GM12865 (cell line): ENCODE measurements at places on chromosomes 3 and 15.

DNA sequence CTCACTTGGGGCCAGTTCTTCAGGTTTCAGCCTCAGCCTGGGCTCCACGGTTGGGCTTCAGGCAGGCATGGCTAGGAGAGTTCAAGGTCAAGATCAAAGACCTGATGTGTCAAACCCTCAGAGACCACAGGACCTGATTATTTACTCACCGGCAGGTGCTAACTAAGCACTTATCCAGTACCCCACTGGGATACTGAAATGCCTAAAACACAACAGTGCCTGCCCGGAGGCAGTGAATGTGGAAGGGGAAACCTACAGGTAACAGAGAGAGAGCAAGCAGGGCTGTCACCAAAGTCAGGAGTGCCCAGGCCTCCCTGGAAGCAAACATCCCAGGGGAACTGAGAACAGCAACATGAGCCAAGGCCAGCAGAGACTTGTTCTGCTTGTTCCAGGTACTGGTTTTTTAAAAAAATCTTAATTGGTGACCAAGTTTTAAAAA lies 6.7 kb downstream of the IDH2 start:
- DNase-seq = peak; percentile 84

- DNase-seq = no peak
These were observed 117.5 kb downstream of the CMSS1 start for GRCh38 chr3:99934975-99935797.

DNA sequence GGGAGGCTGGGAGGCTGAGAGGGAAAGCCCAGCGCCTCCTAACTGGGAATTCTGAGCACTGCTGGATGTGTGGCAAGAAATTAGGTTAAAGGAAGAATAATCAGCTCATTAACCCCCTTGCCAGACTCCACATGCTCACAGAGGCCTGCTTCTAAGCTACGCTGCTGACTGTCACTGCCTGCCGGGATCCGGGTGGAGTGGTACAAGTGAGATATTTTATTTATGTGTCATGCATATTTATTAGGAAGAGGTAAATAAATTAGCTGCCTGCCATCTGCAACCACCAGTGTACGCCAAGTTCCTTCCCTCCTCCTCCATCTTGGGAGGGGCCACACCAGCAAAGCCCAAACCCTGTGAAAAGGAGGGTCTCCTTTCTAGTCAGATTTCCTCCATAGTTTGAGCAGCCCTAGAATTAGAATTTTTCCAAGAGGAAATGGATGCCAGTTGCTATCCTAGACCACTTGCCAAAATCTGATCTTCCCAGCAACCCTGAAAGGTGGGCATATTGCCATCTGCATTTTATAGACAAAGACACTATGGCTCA lies 43.5 kb upstream of the GRIP2 start:
- DNase-seq = no peak

GRCh38 chr15:74547616-74548015 lies 6.6 kb downstream of the ARID3B start:
- DNase-seq = no peak

GRCh38 chr15:94857466-94857865 lies 626.1 kb downstream of the MCTP2 start:
- no peak for DNase-seq

DNA sequence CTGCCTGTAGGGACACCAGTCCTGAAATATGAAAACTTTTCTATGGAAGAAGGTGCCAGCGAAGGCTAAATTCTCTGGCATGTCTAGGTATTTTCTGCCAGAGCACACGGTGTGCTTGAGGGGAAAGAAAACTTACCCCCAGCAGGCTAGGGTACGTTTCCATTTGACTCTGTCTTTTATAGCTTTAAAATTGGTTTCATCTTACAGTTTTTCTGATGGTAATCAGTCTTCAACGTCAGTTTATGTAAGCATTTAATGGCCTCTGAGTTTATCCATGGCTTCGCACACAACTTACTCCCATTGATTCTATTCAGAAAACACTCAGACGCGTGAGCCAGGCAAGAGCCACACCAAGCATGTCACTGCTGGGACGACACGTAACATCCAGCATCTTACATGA lies 249.7 kb downstream of the ADAMTS17 start:
- no peak for DNase-seq

DNA sequence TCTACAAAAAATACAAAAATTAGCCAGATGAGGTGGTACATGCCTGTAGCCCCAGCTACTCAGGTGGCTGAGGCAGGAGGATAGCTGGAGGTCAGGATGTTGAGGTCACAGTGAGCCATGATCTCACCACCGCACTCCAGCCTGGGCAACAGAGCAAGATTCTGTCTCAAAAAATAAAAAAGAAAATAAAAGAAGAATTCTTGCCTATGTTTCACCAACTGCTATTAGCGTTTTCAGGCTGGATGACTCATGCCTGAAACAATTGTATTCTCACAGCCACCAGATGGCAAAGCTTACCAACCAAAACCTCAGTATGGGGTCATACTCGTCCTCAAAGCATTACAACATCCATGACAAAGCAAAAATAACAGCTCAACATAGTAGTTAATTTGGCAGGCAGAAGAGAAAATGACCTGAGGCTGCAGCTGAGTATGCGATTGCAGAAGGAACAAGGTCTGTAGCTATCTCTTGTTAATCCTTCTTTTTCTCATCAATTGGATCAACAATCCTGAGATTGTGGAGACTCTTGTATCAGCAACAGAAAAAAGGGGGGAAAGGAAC lies 52.2 kb downstream of the TP53BP1 start:
- peak; percentile 57 for DNase-seq

GRCh38 chr3:191901741-191902140 lies 440.8 kb downstream of the PYDC2 start:
- no peak for DNase-seq

- DNase-seq = peak; percentile 38
These were observed 48.7 kb upstream of the VEPH1 start for GRCh38 chr3:157551961-157552360.
